ENCODE measurements at places on chromosomes 3 and 15.

DNA sequence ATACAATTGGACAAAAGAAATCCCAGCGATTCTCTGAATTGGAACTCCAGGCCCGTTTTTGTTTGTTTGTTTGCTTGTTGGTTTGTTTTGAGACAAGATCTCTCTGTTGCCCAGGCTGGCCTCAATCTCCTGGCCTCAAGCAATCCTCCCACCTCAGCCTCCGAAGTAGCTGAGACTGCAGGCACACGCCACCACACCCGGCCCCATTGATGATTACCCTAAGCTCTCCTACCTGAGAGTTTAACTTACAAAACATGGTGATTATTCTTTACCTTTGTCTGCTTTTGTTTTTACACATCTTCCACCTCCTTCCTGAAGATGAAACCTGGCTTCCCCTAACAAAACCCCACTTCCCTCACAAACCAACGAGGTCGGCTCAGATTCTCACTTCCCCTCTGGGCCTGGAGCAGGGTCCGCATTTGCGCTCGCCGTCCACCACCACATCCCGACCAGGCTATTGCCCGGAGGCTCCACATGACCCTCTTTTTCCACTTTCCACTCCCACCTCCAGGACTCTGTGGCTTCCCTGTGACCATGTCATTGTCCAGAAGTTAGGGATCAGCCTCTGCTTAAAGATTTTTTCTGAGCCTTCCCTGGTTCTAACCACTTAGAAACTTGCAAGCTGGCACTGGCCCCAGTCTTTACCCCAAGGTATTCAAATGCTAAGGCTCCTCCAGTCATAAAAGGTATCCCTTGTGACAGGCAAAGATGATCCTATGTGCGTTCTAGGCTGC, 14.8 kb downstream of the KLHL6 start:
- no peak for DNase-seq

- DNase-seq = no peak
These were observed 17.5 kb upstream of the HHATL start for GRCh38 chr3:42720126-42720525.

DNA sequence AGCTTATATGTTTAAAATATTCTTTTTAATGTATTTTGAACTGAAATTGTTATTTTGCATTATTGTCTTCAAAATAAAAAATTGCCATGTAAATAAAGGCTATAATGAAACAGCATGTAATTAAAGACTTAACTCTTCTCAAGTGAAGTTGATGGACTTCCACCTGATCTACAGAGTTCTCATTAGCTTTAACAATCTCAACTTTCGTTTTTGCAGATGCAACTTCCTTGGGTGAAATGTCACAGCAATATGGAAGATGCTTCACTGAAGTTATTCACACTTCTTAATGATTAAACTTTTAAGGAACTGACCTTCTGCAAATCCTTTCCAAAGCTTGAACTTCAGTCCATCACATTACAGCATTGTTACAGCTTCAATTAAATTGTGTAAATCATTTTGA, 63.6 kb downstream of the OSTN start:
- DNase-seq = no peak

DNA sequence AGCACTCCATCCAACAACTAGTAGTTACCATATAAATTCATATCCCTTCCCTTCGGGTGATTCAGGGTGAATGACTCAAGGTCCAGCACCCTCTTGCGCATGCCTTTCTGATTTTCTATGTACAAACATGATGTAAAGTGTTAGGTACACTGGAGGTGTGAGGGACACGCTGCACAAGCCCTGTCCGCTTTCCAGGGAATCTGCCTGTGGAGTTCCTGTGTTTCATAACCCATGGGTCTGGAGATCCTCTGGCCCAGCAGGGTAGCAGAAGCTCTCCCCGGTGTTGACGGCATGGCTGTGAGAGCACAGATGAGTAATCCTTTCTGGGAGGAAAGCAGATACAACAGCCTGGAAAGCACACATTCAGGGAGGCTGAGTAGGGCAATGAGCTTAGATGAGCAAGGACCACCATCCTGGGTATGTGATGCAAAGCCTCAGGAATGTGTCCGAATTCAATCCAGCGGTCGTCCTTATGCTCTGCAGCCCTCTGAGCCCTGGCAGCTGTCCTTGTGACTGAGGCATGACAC, 142.9 kb upstream of the TP63 start:
- no peak for DNase-seq

DNA sequence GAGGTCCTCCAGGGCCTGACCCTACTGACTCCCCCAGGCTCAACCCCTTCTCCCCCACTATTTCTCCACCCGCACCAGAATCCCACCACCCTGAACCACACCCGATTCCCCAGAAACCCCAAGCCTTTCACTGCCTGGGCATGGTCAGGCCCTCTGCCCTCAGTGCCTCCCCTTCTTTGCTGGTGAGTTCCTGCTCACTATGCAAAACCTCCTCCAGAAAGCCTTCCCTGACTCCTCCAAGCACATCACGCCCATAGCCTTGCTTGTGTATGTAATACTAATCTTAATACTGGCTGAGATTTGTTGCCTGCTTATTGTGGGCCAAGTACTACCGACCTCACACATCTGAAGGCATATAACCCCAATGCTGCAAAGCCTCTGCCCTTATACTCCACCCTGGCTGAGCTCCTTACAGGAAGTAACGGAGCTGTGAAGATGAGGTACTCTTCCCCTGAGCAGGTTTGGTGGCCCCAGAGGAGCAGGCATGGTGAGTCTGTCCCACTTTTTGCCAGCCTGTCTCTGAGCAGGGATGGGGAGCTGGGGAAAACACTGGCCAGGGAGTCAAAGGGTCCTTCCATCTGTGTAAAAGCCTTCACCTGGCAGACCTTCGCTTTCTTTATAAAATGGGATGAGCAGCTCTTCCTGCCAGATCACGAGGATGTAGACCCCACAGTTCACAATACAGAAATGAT, 9.5 kb downstream of the RAB6B start:
- no peak for DNase-seq

DNA sequence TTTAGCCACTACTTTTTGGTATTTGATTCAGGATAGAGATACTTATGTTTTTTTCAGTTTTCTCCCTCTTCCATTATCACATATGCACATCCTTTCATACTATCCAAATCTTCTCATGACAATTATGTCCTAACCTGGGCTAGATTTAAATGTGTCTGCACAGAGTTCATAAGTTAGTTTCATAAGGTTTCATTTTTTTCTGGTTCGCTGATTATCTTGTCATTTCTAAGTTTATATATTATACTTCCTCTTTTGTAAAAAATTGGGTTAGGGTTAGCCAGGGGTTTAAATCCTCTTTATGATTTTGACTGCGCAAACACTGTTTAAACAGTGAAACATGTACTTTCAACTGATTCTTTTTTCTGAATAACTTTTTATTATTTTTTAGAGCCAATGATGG, 148.6 kb downstream of the SST start:
- no peak for DNase-seq

- DNase-seq = no peak
These were observed 29.3 kb downstream of the CTSH start for GRCh38 chr15:78915341-78916087.

- DNase-seq = no peak
These were observed 425.2 kb downstream of the SQOR start for GRCh38 chr15:46059921-46060594.

DNA sequence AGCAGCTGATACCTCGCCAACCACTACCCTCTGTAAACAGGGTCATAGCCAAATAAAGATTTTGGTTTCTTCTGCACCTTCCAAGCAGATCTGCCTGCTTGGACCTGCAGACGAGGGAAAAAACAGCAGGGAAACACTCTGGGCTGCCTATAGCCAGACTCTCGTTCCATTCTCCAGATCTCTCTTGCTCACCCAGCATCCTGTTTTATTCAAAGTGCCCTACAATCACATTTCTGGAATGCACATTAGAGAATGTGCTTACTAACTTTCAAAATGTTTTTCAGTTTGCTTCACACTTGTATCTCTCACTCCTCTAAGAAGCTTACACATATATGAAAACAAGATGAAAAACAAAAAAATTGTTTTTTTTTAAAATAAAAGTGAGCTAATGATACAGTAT, 71.4 kb downstream of the MLH1 start:
- no peak for DNase-seq

DNA sequence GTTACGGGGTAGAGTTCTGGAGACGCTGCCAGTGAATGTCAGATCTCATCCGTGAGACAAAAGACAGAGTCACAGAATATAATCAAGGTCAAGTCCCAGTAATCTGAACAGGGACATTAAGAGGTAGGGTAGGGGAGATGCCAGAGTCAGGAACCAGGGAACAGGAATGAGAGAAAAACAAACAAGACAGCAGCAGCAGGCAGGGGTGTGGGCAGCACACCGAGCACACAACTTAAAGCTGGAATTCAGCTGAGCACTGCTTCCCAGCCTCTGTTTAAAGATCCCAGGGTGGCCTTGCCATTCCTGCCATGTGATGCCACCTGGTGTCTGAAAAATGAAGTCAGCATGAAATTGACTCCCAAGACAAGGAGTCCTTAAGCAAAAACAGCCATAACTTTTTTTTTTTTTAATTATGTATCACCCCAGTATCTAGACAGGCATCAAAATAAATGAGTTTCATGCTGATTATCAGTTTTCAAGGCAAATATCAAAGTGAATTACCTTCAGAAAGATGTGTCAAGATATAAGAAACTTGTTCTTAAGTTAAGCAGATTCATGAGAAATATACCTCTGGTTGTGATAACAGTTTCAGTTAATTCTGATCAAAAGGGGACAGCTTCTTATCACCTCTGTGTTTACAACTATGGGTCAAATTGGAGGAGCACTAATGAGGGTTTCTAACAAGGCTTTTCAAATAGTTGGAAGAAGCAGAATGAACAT, 203.7 kb downstream of the SLC9A9 start:
- peak; percentile 63 for DNase-seq

Data from NCI-H510A treated with DMSO at 0.1 percent for 48 hours (cell line).